Activated CD8-positive, alpha-beta memory T cell treated with anti-CD3 and anti-CD28 coated beads for 1 hour (primary cell): ENCODE measurements at places on chromosomes 6 and 20.

DNA sequence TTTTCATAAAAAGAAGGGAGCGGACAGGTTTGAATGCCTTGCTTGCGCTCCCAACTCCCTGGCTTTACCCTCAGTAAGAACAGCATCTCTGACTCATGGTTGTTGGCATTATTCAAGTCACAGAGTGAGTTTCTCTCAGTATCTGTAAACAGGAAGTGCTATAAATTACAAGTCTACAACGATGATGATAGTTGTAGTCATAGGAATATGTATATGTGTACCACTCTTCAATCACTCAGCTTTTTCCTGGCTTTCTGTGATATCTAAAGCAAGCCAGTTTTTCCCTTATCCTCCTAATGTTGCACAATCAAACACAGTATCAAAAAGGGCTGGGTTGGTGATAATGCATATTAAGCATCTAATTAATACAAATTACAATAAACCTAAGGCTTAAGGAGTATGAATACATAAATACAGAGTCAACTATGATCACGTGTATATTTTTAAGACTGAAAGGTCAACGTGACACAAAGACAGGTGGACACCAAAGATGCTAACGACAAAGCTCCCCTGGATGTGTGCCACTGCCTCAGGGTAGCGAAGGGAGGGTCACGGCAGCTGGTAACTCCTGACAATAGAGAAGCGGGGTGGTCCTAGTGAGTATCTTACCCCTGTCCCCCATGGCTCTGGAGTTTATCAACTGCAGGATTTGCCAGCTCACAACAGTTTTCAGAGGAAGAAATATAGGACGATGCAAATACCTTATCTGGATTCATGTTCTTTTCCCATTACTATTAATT, 202.8 kb downstream of the BTBD9 start:
- no peak for DNase-seq

DNA sequence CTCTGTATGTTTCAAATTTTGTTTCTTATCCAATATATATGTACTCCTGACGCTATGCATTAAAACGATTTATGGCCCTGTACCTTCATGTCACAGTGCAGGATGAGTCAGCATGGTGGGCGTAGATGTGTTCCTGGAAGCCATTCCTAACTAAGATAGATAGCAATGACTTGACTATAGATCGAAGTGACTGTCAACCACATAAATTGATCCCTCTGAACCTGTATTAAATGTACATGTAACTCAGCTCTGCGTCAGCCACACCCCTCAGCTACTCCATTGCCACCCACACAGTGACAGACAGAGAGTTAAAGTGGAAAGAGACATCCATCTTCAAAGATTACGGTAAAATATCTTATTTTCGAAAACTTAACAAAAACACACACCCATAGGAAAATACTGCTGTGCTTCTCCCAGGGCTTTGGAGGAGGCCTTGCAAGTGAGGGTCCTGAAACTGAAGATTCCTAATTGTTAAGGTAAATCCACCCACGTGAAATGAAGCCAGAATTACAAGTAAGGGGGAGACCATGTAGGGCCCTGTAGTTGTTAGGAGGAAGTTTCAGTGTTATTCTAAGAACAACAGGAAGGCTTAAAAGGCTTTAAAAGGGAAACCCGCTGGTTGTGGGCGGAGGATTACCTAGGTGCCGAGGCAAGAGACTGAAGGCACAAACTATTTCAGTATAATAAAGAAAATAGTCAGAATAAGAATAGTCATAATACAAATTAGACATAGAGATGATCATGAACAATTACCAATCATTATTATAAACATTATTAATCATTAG, 10.3 kb upstream of the RAD21L1 start:
- no peak for DNase-seq

DNA sequence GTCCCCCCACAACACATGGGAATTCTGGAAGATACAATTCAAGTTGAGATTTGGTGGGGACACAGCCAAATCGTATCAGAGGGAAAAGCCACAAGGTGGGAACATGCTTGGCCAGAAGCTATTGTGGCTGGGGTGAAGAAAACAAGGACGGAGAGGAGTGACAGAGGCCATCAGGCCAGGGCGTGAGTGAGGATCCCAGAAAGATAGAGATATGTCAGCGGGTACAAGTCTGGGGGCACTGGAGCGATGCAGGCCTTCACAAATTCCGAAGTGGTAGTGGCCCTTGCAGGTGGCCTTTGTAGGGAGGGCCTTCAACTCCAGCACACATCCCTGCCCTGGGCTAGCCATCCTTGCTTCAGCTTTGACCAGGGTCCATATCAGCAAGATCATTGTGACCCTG, 159.1 kb downstream of the BCAS1 start:
- no peak for DNase-seq

- no peak for DNase-seq
Measured at GRCh38 chr6:1278061-1278720, 33.7 kb upstream of the FOXQ1 start.

GRCh38 chr6:11585426-11586016, 48.0 kb downstream of the TMEM170B start:
- DNase-seq = no peak

DNA sequence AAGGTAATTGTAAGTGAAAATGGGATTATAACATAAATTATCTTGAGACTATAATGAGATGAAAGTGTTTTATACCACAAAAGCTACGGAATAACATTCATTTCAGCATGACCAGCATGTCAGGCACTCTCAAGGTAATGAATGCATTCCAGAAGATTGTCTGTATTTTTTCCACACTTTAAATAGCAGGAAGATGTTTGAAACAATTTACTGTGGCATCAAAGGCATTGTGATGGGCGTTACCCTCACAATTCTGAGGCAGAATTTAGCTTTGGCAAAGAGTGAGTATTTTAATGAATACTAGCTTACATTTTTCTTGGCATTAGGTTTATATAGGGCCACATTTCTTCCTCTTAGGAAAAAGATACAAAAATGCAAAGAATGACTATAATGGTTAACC, 627.2 kb downstream of the BCKDHB start:
- no peak for DNase-seq

DNA sequence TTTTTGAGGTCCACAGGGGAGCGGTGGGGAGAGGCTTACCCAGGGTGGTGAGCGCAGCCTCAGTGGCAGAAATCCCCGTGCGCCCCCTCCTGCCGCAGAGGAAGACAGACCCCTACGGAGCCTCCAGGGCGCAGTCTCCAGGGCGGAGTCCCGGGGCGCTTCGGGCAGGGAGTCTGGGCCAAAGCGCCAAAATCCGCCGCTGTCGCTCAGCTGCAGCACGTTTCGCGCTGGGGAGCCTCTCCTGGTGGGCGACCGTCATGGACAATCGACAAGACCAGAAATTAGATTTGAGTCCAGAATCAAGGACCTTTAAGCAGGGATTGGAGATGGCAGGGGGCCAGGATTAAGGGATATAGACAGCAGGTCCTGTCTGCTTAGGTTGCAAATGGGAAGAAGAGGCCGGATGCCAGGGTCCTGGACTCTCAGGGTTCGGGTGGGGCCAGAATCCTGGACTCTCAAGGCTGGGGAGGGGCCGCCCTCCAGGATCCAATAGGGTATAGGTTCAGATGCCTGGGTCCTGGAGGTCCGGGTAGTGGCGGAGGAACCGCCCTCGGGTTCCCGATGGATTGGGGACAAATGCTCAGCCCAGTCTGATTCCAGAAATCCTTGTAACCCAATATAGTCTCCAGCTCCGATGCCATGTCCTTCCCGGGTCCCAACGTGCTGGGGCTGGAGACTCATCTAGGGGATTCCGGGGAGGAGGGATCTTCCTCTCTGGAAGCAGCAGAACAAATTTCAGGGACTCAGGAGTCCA, 7.9 kb upstream of the HLA-E start:
- no peak for DNase-seq

DNA sequence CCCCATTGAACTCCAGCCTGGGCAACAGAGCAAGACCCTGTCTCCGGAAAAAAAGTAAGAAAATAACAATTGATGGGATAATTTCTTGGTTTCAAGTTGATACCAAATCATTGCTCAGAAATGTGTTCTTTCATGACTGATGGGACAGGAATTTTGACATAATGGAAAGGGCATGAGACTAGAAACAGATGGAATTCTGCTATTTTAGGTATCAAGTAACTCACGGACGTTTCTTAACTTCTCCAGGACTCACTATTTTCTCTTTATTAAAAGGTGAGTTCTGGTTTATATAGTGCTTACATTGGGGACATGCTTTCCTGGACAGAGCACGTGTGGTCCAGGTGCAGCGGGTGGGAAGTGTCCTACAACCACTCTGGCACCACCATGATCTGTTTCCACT, 6.0 kb upstream of the DSP start:
- no peak for DNase-seq
